Activated naive CD8-positive, alpha-beta T cell treated with anti-CD3 and anti-CD28 coated beads, Interleukin-2, amount 10 ng/mL, durations not matched to agents 7 days and 5 days (primary cell): ENCODE measurements at places on chromosomes 5 and 9.

GRCh38 chr9:93520523-93520922, 55.9 kb upstream of the PHF2 start:
- DNase-seq: no peak

DNA sequence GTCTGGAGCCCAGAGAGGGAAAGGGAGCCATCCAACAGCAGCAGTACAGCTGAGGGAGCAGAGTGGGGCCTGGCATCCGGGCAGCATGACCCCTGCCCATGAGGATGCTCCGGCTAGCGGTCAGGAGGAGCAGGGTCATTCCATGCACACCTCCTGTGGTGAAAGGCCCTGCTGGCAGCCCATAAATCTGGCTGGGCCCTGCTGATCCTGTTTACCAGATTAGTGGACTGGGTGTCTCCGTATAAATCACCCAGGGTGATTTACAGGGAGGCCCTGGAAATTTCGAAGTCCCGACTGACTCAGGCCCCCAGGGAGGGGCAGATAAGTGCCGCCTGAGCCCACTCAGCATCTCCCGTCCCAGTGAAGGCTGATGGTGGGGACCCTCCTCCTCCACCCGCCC, 117.6 kb upstream of the HAND1 start:
- DNase-seq: no peak

- DNase-seq: no peak
Observed at GRCh38 chr5:174626369-174626920, 97.9 kb upstream of the MSX2 start.

DNA sequence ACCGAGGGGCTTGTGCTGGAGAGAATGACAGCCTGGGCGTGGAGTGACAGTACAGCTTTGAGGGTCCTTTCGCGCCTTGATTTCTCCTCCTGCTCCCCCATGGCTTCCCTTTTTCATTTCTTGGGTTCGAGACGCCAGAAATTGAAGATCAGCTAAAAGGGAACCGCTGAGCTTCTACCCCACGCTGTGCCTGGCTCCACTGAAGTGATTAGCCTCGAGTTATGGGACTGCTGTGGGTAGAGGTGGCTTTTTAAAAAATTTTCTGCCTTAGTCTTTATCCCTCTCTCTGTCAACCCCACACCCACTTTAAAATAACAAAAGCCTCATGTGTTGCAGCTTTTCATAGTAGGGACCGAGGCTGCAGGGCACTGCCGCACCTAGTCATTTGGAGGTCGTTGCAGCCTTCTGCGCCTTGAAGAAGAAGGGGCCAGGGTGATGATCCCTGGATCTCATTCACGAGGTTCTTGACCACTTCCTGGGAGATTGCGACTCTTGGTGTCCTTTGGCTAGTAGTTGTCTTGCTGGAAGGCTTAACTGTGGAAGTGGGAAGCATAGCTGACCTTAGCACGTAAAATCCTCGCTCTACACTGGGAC, 603 bp downstream of the PPIP5K2 start:
- DNase-seq: peak; percentile 38

- DNase-seq: no peak
Observed at GRCh38 chr9:72996114-72996513, 43.3 kb upstream of the ALDH1A1 start.

DNA sequence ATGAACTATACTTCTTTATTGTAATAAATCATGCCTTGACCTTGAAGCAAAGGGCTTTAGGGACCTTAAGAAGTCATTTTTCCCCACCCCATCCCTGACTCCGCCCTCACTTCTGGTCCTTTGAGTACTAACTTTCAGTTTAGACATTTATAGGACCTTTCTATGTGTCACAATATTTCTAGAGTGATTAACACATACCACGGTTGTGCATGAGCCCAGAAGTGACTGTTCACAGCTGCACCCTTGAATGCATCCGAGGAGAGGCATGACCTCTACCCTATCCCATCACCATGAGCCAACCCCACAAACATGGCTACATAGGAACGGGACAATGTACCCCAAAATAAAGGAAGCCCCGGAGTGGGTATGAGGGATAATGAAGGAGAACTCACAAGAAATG, 160.3 kb downstream of the HSD17B3 start:
- DNase-seq: no peak

DNA sequence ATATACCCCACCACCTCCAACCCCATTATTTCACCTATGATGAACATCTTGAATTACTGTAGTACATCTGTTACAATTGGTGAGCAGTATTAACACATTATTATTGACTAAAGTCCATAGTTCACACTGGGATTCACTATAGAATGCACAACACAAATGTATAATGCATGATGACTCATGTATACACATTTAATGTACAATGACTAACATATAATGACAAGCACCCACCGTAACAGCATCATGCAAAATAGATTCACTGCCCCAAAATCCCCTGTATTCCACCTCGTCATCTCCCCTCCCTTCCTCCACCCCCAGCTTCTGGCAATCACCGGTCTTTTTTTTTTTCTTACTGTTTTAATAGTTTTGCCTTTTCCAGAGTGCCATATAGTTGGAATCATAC, 47.1 kb upstream of the NEK6 start:
- DNase-seq: no peak

DNA sequence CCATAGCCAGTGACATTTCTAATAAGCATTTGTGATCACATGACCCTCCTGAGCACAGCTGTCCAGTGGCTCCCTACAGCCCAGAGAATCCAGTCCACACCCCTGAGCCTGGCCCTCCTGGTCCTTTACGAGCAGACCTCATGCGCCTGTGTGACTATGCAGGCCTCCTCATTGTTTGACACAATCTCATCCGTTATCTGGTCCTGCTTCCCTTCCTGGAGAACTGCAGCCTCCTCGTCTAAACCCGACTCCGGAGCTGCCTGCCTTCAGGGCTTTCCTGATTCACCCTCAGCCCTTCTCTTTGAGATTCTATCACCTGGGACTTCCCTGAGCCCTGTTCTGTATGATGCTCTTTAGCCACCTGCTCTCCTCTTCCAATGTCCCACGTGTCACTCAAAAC, 79.7 kb downstream of the GPR21 start:
- DNase-seq: no peak

GRCh38 chr9:85020791-85021190, 351.3 kb downstream of the NTRK2 start:
- DNase-seq: no peak

DNA sequence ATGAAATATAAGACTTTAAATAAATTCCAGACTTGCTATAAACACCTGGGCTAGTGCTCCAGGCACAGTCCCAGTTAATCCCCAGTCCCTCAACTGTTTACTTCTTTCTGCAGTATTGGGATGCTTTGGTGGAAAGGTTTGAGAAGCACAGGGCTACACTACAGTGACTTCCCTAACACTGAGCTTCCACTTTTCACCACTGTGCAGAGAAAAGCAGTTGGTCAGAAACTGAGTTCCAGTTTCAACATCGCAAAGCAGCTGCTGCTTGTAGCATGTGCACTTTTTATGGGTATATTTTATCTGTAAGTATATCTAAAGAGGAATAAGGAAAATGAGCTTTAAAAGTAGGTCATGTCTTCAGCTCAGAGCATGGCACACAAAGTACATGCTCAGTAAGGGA, 339.7 kb downstream of the NTRK2 start:
- DNase-seq: no peak

- no peak for DNase-seq
Observed at GRCh38 chr9:32334112-32334511, 50.3 kb upstream of the ACO1 start.

DNA sequence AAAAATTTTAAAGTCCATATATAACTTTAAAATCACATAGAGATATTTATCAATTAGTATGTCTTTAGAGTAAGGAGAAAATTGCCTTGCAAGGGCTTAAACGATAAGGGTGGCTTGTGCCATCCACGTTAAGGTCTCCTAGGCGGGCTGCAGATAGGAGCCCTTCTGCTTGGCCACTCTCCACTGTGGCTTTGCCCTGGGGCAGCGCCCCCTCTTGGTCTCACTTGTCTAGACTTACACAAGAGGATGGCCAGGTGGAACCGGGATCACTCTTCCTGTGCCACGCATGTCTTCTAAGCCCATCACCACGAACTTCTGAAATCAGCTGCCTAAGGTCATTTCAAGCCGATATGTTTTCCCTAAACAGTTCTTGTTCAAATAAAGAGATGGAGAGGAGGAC, 2.9 kb downstream of the FPGS start:
- DNase-seq: no peak

DNA sequence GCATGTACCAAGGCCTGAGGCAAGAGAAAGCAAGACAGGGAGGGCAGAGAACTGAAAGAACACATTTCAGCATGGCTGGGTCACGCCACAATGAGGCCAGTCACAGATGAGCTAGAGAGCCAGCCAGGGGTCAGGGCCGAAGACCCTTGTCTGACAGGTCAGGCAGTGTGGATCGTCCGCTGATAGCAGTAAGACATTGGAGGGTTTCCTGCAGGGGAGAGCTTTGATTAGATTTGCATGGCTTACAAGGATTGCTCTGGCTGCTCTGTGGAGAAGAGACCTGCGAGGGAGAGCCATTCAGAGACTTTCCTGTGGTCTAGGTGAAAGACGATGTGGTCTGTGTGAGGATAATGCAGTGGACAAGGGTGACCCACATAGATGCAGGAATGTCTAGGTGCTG, 93.1 kb downstream of the RALGPS1 start:
- DNase-seq: no peak

GRCh38 chr9:128992995-128993394, 35.1 kb downstream of the SH3GLB2 start:
- DNase-seq: no peak

DNA sequence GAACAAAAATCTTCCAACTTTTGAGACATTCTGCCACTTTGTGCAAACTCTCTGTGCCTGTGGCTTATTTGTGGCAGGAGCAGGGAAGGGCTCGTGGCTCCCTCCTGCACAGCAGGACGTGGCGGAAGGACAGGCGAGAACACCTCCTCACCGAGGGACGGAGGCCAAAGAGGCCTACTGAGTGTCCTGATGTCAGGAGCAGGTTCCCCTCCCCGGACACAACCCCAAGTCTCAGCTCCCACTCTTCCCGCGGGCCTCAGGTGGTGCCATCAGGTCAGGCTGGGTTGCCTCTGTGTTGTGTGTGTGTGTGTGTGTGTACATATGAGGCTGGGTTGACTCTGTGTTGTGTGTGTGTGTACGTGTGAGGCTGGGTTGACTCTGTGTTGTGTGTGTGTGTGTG, 136.8 kb upstream of the LPCAT1 start:
- no peak for DNase-seq

GRCh38 chr9:70092190-70092589, 48.5 kb downstream of the MAMDC2 start:
- no peak for DNase-seq

DNA sequence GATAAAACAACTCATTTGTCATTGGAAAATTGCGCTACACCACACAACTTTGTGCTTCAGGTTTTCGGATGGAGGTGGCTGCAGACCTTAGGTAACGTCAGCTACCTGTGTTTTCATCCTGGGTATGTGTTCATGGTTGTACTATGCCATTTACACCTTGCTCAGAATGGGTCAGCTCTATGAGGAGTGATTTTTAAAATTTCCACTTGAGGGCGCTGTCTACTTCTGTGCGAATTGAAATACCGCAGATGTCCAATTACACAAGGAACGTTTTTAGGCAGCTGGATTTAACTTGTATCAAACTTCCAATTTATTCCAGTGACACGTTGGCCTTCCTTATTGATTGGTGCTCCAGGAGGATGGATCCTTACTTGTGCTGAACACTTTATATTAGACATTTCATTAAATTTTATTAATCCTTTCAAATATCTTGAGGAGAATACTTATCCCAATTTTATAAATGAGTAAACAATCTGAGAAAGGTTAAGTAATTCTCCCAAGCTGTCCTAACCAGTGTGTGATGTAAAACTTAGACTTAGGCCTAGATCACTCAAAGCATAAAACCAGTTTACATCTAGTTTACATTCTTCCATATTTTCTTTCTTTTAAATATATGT, 23.4 kb downstream of the DMRTA1 start:
- no peak for DNase-seq

DNA sequence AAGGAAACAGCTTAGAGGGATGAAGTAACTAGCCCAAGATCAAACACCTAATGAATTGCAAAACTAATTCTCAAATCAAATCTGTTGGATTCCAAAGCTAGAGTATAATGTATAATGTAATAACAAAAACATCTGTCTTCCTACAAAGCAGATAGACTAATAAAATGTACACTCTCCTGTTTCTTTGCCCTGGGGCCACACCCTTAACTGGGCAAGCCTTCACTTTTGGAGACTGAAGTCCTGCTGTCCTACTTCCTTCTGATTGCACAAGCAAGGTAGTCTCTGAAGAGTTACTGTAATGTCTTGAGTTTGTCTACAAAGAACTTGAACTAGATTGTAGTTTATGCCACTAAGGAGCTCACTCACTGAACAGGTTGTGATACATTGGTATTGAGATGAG, 2.5 kb downstream of the TTC1 start:
- DNase-seq: no peak

DNA sequence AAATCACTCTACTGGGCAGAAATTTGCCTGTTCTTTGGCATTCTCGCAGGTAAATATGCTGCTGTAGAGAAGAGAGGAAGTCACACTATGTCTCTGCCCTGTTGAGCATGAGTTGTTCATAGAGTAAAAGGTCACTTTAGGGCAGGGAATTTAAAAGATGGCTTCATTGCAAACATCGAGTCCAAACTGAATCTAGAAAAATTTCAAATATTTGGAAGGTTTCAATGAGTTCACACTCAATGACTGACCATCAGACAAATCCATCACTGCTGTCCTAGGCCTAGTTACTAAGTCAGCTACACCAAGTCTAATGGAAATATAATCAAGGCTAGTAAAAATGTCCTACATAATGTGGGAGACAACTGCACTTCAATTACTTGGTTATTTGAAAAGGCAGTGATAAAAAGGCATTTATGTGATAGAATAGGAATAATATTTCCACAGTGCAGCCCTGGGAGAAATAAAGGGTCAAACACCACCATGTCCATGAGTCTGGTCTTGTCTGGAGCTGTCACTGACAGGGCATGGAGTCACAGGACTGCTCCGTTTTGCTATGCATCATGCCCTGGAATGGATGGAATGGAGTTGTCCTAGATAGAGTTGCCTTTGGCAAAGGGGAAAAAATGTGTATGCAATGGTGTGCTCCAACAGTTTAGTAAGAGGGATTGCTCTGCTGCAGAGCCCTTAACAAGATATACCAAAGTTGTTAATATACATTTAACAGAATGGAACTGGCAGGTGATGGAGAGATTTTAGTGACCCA, 218.5 kb upstream of the DAPK1 start:
- no peak for DNase-seq

DNA sequence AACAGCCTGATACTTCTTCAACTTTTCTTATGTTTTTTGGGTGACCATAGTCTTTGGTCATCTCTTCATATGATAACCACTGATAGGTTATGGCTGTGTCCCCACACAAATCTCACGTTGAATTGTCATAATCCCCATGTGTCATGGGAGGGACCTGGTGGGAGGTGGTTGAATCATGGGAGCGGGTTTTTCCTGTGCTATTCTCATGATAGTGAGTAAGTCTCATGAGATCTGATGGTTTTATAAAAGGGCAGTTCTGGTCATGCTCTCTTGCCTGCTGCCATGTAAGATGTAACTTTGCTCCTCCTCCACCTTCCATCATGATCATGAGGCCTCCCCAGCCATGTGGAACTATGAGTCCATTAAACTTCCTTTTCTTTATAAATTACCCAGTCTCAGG, 8.7 kb downstream of the RHOBTB3 start:
- no peak for DNase-seq
